ENCODE measurements at places on chromosomes 1 and 21.
A peak's percentile ranks its signal among the peaks of the same experiment; 100 is the strongest.

GRCh38 chr1:27770293-27770830, 2.7 kb upstream of the STX12 start:
- no peak for DNase-seq

- no peak for DNase-seq
Measured at GRCh38 chr21:27424601-27425000, 457.7 kb upstream of the ADAMTS5 start.

- DNase-seq, result no peak
Measured at GRCh38 chr1:92730476-92730875, 54.4 kb downstream of the EVI5 start.

- no peak for DNase-seq
Measured at GRCh38 chr1:237877631-237878030, 13.1 kb downstream of the ZP4 start.

GRCh38 chr1:230144010-230144614, 77.1 kb downstream of the GALNT2 start:
- no peak for DNase-seq

- peak; percentile 64 for DNase-seq
Measured at GRCh38 chr1:43414634-43415223, 25.0 kb downstream of the SZT2 start.

GRCh38 chr1:182207300-182207699, 145.8 kb upstream of the ZNF648 start:
- no peak for DNase-seq

DNA sequence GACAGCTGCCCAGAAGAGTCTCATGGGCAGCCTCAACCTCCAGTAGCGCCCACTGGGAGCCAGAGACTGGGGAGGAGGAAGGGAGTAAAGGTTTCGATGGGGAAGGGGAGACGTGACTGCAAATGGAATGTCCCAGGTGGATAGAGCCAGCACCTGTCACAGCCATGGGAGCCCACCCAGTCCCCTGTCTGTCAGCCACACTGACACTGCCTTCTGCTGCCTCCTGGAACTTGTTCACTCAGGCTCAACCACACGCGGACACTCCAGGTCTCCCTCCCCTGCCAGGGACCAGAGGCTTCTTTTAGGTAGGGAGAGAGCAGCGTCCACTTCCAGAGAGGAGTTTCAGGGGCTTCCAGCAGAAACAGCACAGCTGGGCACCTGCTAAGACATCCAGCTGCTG, 346.3 kb downstream of the NPHP4 start:
- no peak for DNase-seq

- DNase-seq, result peak; percentile 62
Measured at GRCh38 chr1:17419626-17420328, 19.7 kb downstream of the RCC2 start.

DNA sequence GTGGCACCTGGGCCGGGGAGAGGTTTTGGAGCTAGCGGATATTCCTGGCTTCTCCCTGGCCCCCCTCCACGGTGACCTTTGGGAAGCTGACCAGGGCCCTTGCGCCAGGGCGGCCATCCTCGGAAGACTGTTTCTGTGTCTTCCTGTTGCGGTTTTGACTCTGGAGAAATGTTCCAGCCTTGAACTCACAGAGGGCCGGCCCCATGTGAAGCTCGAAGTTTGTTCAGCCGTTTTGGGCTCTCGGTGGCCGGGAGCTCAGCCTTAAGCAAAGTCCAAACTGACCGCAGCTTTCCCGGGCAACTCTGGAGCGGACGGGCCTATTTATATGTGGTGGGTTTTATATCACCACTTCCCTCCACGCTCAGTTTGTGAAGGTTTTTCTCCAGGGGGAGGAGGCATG, 17.0 kb upstream of the WNT4 start:
- no peak for DNase-seq

DNA sequence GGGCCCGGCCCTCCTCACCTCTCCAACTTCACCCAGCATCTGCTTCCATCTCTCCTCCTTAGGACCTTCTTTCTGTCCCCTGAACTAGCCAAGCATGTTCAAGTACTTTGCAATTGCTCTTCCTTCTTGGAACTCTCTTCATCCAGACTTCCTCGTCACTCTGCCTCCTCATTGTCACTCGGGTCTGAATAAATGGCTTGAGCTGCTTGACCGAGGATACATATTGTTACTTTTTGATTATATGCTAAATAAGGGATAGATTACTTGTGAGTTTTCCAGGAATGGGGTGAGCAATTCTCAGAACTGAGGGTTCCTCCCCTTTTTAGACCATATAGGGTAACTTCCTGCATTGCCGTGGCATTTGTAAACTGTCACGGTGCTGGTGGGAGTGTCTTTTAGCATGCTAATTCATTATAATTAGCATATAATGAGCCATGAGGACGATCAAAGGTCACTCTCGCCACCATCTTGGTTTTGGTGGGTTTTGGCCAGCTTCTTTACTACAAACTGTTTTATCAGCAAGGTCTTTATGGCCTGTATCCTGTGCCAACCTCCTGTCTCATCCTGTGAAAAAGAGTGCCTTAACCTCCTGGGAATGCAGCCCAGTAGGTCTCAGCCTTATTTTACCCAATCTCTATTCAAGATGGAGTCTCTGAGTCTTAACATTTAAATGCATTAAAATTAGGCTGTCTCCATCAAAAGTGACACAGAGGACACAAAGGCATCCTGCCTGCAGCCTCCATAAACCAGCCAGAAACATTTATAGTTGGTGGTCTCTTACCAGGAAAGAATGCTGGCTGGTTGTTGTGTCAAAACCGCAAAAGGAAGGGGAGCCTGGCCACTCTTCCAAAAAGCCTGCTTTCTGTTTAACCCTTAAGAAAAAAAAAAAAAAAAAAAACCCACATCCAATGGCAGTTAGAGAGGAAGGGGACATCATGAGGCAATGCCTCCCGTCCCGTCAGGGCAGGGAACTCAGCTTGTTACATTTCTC, 179.3 kb downstream of the KAZN start:
- DNase-seq, result no peak

GRCh38 chr1:41758500-41758899, 160.2 kb downstream of the HIVEP3 start:
- no peak for DNase-seq

DNA sequence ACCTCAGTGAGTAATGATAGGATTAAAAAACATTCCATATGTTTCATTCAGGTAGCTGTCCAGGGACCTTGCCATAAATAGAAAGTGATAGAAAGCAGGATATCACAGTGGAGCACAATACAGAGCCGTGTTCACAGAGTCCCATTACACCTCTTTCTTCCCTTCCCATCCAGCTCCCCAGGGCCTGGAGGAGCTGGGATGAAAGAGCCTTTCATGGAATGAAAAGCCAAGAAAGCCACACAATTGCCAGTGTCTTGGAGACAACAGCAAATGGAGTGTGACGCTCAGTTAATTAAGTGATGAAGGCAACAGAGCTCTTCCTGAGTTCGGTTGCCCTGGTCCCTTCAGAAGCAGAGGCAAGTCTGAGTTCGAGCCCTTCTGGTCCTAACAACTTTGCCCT, 387.3 kb upstream of the PLXNA2 start:
- no peak for DNase-seq

DNA sequence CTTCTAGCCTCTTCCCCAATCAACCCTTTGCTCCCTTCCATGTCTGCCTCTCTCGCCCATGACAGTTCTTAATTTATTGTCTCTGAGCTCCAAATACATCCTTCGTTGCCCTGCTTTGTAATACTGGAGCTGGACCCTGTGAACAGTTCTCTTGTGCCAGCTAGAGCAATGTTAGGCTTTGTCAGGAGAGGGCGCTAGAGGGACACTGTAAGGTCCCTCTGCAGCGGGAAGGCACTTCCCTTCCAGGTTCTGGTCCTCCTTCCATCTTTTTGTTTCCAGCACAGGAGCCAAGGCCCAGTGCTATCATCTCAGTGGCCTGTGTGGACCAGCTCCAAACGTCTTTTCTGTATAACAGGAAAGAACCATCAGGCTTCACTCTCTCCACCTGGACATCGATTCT, 95.9 kb downstream of the PTPRU start:
- DNase-seq, result no peak

DNA sequence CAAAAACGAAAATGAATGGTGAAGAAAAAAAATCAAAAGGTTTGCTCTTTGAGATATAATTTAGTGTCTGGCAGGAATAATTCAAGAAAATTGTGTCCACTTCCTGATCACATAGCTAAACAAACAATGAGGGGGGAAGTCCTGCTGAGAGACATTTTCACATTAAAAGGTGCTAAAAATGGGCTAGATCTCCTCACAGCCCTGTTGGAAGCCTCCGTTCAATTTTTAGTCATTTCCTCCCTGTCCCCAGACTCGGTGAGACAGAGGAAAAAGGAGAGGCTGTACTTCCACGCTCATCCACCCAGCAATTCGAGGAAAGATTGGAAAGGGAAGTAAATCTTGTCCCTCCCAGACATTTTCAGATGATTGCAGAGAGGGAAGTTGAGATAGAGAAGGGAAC, 103.7 kb downstream of the BARHL2 start:
- DNase-seq, result no peak

- DNase-seq, result no peak
Measured at GRCh38 chr1:86708920-86709319, 4.5 kb downstream of the SH3GLB1 start.

- DNase-seq, result no peak
Measured at GRCh38 chr21:24428591-24429199, 1178.6 kb downstream of the MRPL39 start.

DNA sequence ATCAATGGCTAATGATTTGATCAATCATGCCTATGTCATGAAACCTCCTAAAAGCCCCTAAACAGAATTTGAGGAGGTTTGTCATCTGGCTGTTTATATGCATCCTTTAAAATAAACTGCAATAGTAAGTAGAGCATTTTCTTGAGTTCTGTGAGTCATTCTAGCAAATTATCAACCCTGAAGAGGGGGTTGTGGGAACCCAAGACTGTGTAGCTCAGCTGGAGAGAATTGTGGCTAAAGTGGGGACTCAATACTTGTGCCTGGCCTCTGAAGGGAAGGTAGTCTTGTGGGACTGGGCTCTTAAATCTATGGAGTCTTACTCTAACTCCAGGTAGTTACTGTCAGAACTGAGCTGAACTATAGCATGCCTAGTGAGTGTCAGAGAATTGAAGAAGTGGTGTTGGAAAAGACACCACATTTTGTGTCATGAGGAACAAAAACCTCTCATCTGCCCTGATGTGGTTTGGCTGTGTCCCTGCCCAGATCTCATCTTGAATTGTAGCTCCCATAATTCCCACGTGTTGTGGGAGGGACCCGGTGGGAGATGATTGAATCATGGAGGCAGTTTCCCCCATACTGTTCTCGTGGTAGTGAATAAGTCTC, 402.4 kb downstream of the USH2A start:
- DNase-seq, result no peak

GRCh38 chr1:2801535-2802291, at the start of gene TTC34:
Gene TTC34, minus strand, starts transcription at chr1:2801693. Its CDS starts 866 bp downstream, at chr1:2800827.
- no peak for DNase-seq

DNA sequence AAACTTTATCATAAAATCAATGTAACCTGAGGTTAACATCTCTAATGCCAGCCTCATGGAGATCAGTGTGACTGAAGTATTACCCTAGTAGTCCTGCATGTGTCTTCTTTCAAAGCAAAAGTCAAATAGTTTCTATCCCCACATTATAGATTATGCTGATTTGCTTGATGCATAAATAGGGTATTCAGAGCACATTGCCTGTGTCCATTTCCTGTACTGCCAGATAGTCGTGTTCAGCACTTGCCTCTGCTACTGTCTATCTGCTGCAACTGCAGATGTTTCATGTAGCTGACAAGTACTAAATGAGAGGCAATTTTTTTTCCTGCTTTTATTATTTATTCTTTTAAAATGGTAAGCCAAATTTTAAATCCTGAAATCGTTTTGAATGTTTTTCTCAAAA, 348.7 kb downstream of the CHRM3 start:
- no peak for DNase-seq

DNA sequence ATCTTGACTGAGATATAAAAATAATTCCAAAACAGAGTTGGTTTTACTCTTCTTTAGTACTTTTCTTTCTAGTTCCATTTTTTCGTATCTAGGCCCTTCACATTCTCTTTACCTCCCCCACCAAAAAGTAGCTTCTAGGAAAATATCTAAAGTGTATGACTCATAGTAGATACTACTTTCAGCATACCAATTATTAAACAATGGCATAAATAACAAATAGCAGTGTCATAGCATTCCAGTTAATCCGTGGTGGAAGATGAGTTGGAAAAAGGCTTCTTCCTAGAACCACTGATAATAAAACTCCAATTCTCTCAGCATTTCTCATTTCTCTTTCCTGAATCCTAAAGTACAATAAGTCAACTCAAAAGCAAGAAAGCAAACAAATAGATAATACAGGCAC, 859.0 kb upstream of the B3GALT2 start:
- DNase-seq, result no peak

Measured in T-cell (primary cell).